ENCODE measurements at places on chromosomes 1 and 21.

GRCh38 chr1:119141020-119141424 lies 569 bp upstream of the WARS2 start:
- no peak for DNase-seq

- no peak for DNase-seq
Measured at GRCh38 chr21:45419162-45419561, 14.2 kb downstream of the COL18A1 start.

DNA sequence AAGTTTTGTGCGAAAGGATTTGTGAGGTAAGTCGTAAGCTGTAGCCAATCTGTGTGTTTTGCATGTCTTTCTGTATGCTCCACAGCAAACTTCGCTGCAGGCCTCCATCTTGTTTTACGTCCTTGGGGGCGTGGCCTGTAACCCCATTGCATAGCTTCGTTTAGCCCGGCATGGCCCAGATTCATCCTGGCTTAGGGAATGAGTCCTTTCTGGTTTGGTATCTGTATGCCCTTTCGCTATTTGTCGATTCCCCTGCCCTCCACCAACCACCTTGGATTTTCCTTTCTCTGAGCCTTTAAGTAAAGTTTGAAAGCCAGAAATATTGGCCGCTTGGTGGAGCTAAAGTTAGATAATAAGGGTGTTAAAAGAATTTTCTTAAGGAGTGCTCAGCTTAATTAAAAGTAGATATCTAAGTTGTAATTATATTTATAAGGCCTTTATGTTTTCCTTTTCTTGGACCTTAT lies 1.1 kb downstream of the THEM4 start:
- DNase-seq: no peak

DNA sequence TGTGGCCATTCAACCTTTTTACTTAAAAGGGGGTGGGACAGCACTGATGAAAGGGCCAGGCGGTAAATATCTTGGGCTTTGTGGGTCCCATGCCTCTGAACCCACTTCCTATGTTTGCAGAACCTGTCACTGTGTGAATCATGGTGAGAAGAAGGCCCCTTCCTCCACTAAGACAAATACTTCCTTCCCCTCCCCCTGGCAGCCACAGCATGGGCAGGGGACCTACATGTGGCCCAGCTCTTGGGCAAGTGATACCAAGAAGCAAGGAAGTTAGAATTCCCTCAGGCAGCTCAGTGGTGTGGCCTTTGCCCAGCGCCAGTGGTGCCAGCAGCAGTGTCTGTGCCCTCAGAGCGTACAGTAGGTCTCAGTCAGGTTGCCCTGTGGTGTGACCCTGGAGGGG lies 168.6 kb downstream of the TRIM33 start:
- DNase-seq: peak; percentile 84

GRCh38 chr1:164785841-164786534 lies 227.0 kb downstream of the PBX1 start:
- DNase-seq: no peak

- no peak for DNase-seq
Measured at GRCh38 chr1:205258719-205259118, 31.0 kb downstream of the TMCC2 start.

GRCh38 chr1:155884031-155884960 lies 24.9 kb downstream of the SYT11 start:
- no peak for DNase-seq

- DNase-seq: no peak
Measured at GRCh38 chr1:67103548-67103947, 31.2 kb downstream of the C1orf141 start.

- DNase-seq: no peak
Measured at GRCh38 chr1:49106445-49106844, 329.8 kb upstream of the BEND5 start.

GRCh38 chr1:41541592-41541952 lies 57.1 kb upstream of the EDN2 start:
- no peak for DNase-seq

DNA sequence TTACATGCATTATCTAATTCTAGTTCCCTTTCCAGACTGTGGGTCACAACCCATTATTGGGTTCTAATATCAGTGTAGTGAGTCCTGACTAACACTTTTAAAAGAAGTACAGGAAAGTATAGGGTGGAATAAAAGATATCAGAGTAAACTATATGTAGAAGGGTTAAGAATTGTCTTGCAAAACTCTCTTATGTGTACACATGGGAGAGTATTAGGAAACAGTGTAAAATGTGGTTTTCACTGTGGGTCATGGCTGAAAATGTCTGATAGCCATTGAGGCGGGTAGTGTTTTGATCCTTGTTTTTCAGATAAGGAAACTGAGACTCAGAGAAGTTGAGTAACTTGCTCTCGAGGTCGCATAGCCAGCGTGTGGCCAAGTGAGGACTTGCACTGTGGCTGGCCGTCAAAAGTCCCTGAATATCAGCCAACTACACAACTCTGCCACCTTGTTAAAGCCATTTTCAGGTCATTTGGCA lies 18.5 kb upstream of the MTARC1 start:
- DNase-seq: no peak

DNA sequence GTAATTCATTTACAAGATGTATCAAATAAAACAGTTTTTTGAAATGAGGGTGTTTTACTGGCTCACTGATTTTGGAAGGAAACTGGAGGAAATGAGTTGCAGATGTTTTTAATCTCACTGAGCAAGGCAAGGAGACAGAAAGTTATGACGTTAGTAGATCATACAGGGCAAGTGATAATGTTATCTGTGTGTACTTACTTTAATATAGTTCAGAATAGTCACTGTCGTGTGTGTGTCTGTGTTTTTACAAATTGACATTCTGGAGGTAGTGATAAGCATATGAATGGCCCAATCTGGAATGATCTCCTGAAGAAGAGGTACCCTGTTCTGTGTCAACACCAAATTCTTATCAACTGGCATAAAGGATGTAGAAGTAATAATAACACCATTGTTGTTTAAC lies 1.9 kb upstream of the GBP4 start:
- peak; percentile 8 for DNase-seq

DNA sequence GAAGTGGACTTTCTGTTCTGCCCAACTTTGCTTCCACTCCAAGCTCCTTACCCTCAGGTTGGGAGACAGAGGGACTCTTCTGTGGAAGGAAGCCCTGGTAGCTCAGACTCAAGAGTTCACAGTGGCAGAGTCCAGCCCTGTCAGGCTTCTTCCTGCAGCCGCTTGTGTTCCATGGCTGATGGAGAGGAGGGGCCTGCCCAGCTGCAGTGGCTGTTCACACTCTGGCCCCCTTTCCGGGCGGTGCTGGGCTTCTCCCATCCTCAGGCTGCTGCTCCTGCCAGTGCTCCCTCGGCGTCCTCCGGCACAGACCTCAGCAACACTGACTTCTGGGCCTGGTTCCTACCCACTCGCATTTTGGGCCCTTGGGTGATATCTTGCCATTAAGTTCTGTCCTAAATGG lies 4.0 kb downstream of the KRTAP10-1 start:
- DNase-seq: no peak

GRCh38 chr1:51627672-51628071 lies 10.8 kb downstream of the OSBPL9 start:
- peak; percentile 28 for DNase-seq

- DNase-seq: peak; percentile 54
Measured at GRCh38 chr1:70745199-70745598, 302.4 kb downstream of the PTGER3 start.

- no peak for DNase-seq
Measured at GRCh38 chr21:37536616-37537278, 170.2 kb downstream of the DYRK1A start.

DNA sequence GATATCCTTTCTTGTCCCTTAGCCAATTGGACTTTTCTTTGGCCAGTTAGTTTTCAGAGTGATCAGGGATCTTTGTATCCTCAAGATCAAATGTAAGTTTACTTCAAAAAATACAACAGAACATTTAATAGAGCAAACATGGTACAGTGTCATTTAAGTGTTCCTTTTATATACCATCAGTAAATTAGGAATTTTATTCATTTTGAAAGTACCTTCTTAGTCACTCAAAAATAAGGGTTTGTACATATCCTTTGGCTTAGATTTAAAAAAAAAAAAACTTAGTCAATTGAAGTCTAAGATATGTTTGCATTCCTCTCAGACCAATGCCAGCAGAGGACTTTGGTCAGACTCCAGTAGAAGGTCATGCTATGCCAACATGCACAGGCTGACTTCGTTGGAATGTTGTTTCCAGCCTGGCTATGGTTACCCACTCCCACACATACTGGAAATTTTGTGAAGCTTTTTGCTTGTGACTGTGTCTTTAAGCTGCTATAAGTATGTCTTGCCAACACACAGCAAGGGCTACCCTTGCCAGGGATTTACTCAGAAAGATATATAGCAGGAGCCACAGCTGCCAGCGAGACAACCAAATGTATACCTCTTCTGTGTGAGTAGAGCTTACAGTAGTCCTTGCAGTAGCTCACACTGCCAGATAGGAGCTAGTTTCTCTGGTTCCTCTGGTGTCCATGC lies 81.5 kb upstream of the LRIF1 start:
- no peak for DNase-seq

- DNase-seq: no peak
Measured at GRCh38 chr1:111989531-111990025, at the start of gene KCND3. Gene KCND3, minus strand, starts transcription at chr1:111989668.

- DNase-seq: no peak
Measured at GRCh38 chr21:34362670-34363069, 1.1 kb upstream of the KCNE2 start.

DNA sequence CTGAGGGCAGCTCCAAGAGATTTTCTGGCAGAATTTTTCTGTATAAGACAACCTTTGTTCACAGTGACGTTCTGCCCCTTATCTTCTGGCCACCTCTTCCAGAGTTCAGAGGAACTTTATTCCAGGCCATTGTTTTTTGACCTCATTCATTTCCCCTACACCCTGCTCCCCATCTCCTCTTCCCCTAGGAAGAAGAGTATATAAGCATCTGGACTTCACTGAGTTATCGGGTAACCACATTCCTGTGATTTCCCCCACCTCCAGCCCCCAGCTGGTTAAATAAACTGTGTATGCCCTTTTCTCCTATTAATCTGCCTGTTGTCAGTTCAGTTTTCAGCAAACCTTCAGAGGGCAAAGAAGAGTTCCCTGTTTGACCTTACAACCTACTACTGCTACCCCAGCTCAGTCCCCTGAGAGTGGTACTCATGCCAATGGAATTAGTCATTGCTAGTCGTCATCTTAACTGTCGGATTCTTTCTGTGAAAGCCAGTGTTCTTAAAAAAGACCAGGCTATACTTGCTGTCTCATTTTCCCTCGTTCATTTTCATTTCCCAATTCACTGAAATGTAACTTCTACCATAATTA lies 14.3 kb upstream of the ALG14 start:
- DNase-seq: no peak
